ENCODE measurements at places on chromosomes 7 and 10.

DNA sequence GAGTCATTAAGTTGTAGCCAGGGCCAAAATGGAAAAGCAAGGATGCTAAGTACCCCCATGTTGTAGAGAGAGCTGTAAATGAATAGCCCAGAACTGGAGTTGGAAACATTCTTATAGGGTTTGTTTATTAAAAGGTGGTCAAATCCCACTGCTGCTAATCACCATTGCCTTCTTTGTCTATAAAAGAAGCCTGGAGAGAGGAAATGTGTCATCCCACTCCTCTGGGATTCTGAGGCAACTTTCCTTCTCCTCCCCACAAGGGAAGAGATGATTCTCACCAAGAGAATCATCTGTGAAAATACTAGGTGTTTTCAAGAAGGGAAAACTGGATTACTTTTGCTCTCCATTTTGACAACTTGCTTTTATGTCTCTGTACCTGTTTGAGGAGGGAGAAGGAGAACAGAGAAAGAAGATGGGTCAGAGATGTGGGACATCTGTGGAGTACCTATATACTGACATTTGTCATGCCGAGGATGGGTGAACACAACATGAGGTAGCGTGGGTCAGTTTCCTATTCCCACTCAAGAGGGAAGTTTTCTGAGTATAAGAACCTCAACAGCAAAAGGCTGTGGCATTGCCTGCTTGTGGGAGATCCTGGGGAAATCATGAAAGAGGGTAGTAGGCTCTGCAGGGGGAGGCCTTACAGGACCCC is 262.2 kb downstream of the KIF20B start:
- DNase-seq = no peak

DNA sequence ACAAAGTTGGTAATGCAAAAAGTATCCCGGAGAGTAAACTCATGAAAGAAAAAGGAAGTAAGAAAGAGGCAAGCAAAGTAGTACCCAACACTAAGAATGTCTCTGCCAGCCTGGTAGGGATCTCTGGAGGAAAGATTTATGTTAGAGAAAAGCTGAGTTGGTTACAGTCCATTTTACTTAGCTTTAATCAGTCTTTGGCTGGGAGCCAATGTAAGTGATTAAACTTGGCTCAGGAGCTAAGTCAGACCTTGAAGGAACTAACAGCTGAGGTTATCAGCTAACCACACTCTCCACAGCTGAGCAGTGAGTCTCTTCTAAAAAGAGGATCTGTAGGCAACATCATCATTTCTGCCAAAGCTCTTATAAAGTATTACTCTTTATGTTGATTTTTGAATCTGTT is 148.0 kb downstream of the ANKRD7 start:
- no peak for DNase-seq

DNA sequence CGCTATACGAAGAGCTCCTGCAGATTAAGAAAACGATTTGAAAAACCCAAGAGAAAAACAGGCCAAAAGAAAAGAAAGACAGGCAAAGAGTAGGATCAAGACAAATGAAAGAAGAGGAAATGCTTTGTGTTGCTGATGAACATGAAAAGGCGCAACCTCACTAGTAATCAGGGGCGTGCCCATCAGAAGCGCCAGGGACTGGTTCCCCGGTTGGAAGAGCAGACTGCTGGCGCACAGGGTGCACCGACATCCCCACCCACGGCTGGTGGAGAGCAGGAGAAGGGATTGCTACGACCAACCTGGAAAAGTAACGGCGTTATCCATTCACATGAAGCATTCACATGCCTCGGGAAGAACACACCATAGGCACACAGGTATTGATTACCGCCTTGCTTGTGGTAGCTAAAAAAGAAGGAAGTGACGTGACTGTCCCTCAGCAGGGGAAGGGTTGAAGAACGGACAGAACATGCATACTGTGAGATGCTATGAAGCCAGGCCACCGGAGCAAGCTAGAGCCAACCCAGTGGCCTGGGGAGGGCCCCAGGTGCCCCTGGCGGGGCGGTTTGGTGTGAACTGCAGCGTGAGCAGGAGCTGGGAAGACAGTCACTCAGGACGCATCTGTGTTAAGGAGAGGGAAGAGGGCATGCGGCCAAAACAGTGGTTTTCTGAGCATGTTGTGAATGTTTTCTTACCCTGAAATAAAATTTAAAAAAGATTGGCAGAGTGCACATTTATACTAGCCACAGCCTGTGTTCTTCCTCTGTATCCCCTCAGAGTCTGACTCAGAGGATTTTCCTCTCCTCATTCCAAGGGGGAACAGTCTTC is 18.3 kb downstream of the AGAP3 start:
- DNase-seq = no peak

- no peak for DNase-seq
Observed at GRCh38 chr10:56836659-56837058, 475.6 kb upstream of the ZWINT start.

DNA sequence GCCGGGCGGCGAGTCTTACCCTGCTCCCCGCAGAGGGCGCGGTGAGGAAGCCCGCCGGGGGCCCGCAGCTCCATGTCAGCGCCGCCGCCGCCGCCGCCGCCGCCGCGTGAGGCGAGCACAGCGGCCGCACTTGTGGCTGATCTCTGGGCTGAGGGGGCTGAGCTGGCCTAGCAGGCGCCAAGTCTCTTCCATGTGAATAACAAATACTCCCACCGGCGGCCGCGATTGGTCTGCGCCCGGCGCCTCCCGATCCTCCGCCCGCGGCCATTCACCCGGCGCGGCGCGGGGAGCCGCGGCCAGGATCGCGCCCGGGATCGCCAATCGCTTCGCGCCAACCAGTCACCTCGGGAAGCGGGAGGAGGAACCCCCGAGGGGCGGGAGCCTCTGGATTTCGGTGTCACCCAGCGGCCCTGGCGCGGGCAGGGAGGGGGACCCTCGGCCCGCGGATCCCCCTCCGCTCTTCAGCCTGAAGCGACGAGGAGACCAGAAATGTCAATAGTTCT is at the start of gene GRM8:
Gene GRM8, minus strand, starts transcription at position 164 of the 503 bp plus-strand sequence.
- no peak for DNase-seq

- no peak for DNase-seq
Observed at GRCh38 chr10:114029655-114030054, 14.0 kb upstream of the ADRB1 start.
